ENCODE measurements at places on chromosomes 4 and X.

DNA sequence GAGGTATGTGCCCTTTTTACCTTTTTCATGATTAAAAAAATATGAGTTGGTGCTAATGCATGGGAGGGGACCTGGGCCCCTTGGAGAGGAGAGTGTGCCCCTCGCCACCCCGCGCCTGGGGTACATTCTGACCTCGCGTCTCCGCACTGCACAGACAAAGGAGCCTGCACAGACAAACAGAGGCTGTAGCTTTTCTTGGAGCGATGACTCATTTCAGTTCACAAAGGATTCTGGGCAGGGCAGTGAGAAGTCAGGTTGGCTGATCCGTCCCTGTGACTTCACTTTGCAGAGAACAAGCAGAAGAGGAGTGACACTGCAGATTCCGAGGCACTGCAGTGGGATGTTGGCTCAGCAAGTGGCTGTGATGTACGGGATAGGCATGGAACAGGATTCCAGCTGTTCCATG is 82.9 kb downstream of the STOX2 start:
- peak; percentile 4 for DNase-seq

- DNase-seq: no peak
Measured at GRCh38 chr4:30460818-30461217, 259.4 kb upstream of the PCDH7 start.

GRCh38 chr4:169626331-169627282 is 6.2 kb downstream of the CLCN3 start:
- DNase-seq: no peak

DNA sequence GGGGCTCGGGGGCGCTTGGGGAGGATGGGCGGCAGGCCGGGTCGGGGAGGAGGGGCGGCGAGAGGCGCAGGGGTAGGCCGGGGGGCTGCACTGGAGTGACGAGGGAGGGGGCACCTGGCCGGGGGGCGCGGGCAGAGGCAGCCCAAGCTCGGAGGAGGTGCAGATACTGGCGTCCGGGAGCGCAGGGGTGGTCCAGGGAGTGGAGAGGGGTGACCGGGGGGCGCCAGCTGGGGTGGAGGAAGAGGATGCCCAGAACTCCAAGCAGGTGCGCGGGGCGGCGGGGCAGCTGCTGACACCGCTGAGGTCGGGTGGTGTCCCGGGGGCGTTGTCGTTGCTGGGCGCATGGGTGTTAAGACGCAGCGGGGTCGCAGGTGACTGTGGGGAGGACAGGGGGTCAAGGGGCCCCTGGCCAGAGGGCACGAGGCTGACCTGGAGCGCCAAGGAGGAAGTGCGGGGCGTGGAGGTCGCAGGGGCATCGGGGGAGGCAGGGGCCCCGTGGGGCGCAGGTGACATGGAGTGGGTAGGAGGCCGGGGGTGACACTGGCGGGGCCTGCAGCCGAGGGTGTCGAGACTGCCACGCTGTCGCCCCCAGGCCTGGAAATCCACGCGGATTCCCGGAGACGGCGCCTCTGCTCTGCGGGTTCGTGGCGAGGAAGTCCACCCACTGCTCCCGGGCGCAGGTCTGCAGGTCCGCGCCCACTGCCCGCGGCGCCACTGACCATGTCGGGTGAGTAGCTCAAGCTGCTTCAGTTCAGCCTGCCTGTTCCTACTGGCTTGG is 928 bp downstream of the GYG2 start:
- no peak for DNase-seq

GRCh38 chrX:39740078-39740477 is 357.7 kb downstream of the BCOR start:
- DNase-seq: no peak

DNA sequence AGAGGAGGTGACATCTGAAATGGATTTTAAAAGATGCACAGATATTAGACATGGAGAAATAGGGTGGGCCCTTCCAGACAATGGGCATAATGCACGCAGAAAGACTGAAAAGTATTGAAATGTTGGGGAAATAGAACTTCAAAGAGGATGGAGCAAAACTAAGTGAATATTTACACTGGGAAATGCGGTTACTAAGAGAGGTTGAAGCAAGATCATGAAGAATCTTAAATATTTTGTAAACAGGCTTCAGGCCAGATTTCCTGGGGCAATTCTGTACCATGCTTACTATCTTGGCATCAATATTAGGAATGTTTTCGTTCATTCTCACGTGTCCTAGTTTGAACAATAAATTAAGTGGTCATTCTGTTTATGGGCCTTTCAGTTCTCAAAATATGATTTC is 216.3 kb downstream of the ADAMTS3 start:
- DNase-seq: no peak

DNA sequence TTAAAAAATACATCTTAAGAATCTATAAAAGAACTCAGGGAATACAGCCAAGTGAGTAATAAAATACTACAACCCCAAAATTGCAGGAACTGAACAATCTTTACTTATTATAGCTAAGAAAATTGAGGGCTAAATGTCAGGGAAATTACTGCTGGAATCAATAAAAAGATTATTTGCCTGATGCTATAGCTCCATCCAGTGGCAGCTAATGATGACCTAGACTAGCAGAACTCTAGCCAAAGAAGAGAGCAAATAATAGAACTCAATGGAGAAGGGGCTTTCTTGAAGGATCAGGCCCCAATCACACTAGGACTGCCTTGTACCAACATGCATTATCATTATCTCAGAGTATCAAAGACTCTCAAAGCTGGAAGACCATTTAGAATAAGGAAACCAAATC is 85.0 kb upstream of the FAM241A start:
- peak; percentile 72 for DNase-seq

GRCh38 chr4:52659001-52659721 is at the start of gene USP46:
Gene USP46, minus strand, starts transcription at chr4:52659301. Its CDS starts 151 bp downstream, at chr4:52659150.
- DNase-seq: peak; percentile 32

DNA sequence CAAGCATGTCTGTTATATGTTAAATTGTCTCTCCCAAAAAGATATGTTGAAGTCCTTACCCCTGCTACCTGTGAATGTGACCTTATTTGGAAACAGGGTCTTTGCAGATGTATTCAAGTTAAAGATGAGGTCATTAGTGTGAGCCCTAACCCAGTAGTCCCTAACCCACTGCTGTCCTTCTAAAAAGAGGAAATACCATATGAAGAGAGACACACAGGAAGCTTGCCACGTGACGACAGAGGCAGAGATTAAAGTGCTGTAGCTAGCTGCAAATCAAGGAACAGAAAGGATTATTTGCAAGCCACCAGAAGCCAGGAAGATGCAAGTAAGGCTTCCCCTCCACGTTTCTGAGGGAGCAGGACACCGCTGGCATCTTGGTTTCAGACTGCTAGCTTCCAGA is 150.1 kb downstream of the HNRNPD start:
- DNase-seq: peak; percentile 56

DNA sequence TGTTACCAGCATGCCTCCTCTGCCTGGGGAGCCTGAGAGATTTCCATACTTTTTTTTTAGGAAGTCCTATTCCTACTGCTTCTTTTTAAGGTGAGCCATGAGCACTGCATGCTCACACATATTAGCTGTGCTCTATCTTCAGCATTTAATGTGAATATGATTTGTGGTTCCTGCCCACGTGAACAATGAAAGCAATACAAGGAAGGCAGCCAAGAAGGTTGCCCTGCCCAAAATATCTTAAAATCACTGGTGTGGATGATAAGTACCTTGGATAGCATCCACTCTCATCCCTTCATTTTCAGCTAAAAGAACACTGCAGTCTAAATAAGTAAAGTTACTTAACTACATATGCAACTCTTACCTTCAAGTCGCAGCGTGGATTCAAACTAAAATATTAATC is 607.5 kb downstream of the PACRGL start:
- no peak for DNase-seq

DNA sequence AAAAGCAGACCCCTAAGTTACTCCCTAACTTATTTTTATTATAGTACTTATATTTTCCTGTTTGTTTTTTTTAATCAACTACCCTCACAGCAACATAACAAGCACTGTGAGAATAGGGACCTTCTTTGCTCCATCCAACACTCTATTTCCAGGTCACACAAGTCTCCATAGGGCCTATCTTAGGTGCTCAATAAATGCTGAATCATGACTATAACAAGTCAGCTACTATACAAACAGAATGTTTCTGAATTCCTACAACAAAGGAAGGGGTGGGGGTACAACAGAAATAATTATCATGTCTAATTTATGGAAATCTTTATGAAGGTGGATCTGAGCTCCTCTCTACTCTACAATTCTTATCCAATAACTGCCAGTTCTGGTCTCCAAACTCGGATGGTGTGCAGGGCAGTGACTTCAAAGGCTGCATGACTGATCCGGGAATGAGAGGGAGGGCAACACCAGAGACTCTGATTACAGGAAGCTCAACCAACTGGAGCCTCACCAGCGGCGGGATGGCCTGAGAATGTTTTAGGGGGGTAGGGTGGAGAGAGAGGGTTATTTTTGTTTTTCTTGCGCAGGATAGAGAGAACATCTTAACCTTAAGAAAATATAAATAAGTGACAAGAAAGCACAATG is 71.1 kb downstream of the HADH start:
- DNase-seq: no peak

DNA sequence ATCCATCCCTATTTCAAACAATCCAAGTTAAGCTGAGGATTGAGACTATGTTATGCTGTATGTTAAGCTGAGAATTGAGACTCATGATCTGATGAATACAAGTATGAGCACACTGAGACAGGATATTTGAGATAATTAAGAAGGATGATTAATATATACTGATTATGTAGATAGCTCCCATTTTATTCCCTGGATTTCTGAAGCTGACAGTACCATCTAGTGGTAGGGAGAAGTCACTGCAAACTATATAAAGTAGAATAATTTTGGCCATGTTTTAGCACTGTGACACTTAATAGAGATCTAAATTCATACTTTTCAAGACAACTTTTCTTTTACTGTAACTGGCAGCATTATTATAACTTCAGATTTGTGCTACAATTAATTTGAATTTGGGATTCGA is 63.8 kb upstream of the HPRT1 start:
- DNase-seq: peak; percentile 19

GRCh38 chr4:5757091-5757490 is 46.1 kb downstream of the EVC start:
- DNase-seq: no peak

DNA sequence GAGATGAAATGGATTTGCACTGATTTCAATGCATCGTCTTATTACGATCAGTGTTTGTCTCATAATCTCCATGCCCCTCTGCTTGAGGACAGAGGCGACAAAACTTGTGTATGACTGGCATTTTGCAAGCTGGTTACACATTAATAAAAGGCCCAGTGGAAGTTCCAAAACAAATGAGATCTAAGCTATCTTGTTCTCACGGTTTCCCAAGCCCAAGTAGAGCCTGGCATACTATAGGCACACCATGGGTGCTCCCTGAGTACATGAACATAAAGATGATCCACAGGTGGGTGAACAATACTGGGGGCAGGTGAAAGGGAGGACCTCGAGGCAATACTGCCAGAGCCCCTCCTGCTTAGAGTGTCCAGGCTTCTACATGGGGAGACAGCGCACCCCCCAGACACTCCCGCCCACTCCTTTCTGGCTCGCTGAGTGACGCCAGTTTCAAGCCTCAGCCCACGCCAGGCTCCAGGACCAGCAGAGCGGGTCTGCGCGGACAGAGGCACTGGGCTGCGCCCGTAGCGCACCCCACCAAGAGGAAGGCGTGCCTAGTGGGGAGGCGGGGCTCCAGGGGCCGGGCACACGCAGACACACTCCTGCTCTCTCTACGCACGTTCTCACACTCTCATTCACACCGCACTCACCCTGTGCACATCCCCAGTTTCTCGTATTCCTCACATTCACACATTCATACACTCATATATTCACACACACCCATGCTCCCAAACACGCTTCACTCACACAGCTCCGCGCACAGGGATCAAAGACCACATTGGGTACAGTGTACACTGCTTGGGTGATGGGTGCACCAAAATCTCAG is 8.9 kb upstream of the GSX2 start:
- DNase-seq: peak; percentile 20

- no peak for DNase-seq
Measured at GRCh38 chr4:86558258-86558657, 35.9 kb upstream of the PTPN13 start.

DNA sequence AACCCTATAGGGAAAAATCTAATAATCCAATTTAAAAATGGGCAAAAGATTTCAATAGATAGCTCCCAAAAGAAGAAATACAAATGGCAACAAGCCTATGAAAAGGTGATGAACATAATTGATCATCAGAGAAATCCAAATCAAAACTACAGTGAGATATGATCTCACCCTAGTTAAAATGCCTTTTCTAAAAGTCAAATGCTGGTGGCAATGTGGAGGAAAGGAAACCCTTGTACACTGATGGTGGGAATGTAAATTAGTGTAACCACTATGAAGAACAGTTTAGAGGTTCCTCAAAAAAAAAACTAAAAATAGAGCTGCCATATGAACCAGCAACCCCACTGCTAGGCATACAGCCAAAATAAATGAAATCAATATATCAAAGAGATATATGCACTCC is 44.5 kb downstream of the STPG2 start:
- no peak for DNase-seq

DNA sequence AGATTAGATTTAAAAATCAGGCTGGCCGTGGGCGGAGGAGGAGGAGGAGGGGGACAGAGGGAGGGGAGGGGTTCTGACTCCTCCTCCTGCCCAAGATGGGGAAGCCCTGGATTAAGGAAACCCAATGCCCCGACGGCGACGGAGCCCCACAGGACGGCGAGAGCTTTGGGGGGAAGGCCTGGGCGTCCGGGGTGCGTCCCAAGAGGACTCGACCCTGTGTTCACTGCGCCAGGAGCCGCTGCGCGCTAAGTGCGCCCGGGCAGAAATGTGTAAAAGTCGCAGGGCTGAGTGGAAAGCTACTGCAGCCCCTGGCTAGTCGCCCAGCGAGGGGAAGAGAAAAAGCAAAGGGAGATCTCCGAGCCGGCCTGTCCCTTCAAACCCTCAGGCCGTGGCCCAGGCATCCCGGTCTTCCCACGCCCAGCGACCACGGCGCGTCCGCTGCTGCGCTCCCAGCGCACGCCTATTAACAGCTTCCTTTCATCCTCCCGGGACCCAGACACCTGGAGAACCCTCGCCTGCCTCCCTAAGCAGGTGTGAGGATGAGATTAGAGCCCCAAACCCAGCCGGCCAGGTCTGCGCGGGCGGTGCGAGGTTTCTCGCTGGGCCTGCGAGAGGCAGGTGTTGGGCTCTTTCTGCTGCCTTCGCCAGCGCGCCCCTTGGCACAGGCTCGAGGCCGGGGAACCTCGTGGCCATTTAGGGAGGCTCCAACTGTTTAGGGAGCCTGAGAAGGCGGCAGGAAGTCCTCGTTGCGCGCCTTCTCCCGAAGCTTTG is 1.4 kb upstream of the RPS6KA3 start:
- DNase-seq: peak; percentile 58

DNA sequence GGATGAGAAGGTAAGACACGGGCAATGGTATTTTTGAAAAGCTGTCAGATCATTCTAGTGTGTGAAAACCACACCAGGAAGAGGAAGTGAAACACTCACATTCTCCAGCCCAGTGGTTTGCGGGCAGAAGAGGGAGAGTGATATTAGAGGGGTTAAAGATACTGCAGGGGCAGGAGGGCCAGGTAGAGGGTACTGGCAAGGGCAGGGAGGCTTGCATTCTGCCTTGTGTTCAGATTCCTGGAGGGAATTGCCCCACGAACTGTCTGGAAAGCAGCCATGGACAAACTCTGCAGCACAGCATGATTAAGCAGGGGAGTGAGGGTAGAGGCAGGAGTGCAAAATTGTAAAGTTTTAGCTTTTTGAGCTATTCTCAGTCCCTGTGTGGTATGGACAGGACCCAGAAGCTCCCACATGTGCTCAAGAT is 30.9 kb downstream of the NIPAL1 start:
- no peak for DNase-seq
